T-cell (primary cell): ENCODE measurements at places on chromosomes 12 and 14. TPM values are rescaled to one million over a fixed set of nuclear protein-coding genes. Genes with fewer than 3 reads are reported as not detected.

CFAP54 gene
- 0.93 TPM for total RNA-seq

OR6J1 gene
- not detected for total RNA-seq

GPRC5D gene
- not detected for total RNA-seq

COQ6 gene
- 35.4 TPM for total RNA-seq

PIGH gene
- total RNA-seq = 46.8 TPM
